ENCODE measurements at places on chromosomes 7 and 10.

DNA sequence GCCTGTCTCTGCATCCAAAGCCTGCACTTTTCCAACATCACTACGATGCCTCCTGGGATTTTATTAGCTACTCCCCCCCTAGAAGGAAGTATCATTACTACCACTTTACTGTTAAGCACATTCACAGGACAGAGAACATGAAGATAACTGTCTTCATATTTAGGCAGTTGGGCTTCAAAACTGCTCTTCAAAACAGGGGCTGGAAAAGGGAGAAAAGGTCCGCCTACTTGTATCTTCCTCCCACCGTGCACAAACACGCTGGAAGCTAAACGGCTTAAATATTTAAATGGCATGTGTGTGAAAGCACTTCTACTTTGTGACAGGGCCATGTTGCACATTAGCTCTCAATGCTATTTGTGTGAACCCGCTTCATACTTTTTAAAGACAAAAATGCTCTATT lies 999 bp downstream of the ITIH5 start:
- DNase-seq = no peak

- no peak for DNase-seq
Measured at GRCh38 chr7:142739923-142740492, 9.3 kb upstream of the PRSS1 start.

- peak; percentile 42 for DNase-seq
Measured at GRCh38 chr7:121329191-121330052, 622 bp downstream of the WNT16 start.

DNA sequence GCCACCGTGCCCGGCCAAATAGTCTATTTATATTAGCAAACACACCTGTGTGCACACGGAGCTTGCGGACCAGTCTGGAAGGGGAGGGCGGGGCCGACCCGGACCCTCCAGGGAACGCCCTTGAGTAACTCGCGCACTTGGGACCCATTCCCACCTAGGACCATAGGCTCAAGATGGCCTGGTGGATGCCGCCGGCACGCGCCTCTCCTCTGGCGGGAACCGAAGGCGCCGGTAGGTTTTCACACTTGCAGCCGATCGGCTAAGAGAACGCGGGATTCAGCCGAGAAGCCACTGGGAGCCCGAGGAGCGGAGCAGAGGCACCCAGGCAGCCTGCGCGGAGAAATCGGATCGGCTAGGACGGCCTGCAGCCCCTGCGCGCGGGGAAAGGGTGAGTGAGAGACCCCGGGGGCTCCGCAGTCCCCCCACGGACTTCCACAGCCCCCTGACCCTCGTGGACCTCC lies 18.9 kb downstream of the IFT22 start:
- no peak for DNase-seq

- no peak for DNase-seq
Measured at GRCh38 chr7:55362927-55363326, 2.2 kb upstream of the LANCL2 start.

DNA sequence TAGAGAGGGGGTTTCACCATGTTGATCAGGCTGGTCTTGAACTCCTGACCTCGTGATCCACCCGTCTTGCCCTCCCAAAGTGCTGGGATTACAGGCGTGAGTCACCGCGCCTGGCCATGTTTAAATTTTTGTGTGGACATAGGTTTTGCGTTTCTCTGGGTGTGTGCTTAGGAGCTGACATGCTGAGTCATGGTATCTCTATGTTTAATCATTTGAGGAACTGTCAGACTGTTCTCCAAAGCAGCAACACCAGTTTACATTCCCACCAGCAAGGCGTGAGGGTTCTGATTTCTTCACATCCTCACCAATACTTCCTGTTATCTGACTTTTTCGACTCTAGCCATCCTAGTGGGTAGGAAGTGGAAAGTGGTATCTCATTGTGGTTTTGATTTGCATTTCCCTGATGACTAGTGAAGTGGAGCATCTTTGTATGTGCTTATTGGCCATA lies 153.7 kb downstream of the DNAJB6 start:
- DNase-seq = no peak

DNA sequence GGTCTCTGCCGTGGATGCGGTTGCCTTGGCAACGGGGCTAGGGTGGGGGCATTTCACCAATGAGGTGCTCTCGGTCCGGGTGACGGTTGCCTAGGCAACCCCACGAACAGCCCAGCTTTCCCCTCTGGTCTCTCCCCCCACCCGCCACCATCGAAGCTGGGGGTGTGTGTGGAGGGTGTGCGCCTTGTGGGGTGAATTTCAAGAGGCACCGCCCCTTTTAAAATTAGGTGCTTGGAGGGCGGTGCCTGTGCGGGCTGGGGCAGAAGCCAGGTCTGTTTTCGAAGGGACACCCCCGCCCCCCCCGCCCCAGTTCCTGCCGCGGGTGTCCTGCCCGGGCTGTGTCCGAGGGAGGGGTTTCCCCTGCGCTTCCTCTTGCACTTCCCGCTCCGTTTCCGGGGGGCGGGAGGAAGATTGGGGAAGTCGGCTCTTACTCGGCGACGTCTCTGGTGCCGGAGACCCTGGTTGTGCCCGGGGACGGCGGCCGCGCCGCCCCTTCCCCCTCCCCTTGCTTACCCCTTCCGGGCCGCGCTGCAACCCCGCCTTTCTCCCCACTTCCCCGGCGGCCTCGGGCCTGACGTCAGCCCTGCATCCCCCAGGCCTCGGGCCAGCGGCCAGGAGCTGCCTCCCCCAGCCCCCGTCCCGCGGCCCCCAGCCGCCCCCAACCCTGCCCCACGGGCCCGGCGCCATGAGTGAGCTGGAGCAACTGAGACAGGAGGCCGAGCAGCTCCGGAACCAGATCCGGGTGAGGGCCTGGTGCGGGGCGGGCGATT lies 2.2 kb downstream of the GNB2 start:
- DNase-seq = peak; percentile 8

GRCh38 chr10:1130995-1131790 lies 75.0 kb downstream of the WDR37 start:
- no peak for DNase-seq

DNA sequence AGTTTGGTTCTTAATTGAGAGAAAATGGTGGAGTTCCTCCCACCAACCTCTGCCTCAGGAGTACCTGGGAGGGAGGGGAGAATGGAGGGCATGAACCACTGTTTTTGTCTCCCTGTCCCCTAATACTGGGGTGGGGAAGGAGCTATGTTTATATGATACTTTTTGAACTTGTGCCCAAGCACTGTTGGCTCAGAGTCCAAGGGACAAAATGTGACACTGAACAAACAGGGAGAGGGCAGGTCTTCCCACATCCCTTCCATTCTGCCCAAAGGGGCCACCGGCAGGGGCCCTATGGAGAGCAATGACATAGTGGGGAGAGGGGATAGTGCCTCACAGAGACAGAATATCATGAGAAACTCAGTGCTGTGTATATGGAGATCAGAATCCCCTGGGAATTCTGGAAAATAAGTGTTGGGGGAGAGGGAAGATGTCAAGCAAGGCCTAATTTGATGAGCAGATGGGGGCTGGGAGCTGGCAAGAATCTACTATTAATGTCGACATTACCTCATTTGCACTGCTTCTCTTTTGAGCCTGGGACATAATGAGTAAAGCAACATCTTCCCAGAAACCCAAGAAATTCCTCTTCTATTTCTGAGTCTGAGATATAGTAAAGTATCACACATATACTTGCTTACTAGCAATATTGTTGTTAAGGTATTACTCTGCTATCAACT lies 180.6 kb downstream of the CYP26A1 start:
- DNase-seq = no peak

DNA sequence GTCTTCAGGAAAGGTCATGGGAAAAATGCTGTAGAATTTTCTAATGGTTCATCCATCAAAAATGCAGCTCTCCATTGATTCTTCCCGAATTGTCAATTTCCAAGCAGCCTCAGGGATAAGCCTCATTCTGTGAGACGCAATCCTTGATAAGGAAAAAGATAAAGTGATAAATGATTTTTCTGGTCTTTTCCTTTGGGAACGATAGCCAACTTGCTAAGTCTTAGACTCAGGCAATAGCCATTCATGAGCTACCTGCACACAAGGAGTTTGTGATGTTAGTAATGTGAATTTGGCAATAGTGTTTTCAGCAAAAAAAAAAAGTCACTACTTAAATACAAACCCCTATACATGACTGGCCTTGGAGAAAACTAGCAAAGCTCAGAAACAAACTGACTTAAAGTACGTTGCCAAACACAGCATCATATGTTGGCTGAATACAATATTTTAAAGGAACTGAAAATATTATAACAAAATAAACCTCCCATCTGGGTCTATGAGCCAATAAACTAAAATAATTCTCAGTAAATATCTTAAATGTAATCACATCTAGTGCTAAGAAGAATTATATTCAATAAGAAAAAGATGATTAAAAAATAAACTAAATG lies 75.5 kb downstream of the KLF6 start:
- no peak for DNase-seq

- no peak for DNase-seq
Measured at GRCh38 chr7:5696346-5697110, 84.9 kb downstream of the RNF216 start.

GRCh38 chr7:2411815-2412586 lies 8.6 kb downstream of the CHST12 start:
- DNase-seq = no peak

DNA sequence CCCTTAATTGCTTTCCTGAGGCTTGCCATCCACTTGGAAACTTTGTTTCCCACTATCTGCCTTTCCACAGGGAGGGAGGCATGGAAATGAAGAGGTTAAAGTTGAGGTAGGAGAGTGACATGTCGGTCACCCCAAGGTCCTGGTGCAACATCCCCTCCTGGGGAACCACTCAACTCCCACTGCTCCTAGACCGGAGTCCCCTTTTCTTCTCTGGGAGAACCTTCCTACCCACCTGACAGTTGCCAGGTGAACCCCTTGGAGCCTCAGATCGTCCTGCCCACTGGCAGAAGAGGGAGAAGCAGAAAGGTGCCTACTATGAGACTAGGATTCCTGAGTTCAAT lies 21.7 kb downstream of the IMPDH1 start:
- DNase-seq = no peak

- no peak for DNase-seq
Measured at GRCh38 chr7:3738964-3739363, 437.9 kb downstream of the SDK1 start.

GRCh38 chr7:40619647-40620046 lies 484.8 kb downstream of the SUGCT start:
- no peak for DNase-seq

GRCh38 chr7:19939746-19940145 lies 166.3 kb upstream of the TMEM196 start:
- DNase-seq = no peak

- no peak for DNase-seq
Measured at GRCh38 chr7:134703782-134704181, 57.1 kb downstream of the BPGM start.

DNA sequence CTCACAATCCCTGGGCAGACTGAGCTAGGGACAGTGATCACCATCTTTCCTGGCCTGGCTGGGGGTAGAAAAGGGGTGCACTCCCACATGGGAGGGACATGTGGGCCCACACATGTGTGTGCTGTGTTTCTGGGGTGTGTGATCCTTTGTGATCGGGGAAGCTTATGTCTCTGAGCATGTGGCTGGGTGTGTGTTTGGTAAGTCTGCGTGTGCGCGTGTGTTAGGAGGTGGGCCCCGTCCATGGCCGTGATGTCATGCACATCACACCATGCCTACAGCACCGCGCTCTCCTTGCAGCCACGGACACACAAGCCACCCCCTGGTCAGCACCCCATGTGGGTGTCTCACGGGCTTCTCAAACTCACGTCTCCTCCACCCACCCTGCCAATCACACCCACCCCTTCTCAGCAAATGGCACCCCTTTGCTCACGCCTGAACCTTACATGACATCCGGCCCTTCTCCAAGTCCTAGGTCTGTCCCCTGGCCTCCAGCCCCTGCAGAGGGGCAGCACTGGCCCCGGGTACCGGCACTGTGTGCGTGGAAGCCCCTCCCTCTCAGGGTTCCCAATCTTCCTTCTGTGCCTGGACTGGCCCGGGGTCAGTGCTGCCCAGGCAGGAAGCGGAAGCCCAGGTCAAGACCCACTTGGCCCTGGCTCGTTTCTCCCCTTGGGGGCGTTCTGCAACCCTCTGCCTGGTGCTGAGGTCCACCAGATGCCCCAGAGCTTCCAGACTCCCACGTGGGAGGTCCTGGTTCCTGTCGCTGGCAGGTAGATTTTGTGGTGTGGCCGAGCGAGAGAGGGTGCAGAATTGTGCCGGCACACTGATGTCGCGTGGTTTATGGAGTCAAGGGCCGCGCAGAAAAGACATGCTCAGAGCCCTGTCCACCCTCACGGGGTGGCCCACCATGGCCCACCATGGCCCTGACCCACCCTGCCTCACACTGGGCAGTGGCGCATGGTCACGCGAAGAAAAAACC lies 12.6 kb downstream of the SLC29A4 start:
- DNase-seq = no peak

- DNase-seq = peak; percentile 27
Measured at GRCh38 chr10:78909221-78909620, 159.5 kb upstream of the ZMIZ1 start.

GRCh38 chr7:150738591-150739001 lies 1.4 kb downstream of the GIMAP5 start:
- DNase-seq = no peak

DNA sequence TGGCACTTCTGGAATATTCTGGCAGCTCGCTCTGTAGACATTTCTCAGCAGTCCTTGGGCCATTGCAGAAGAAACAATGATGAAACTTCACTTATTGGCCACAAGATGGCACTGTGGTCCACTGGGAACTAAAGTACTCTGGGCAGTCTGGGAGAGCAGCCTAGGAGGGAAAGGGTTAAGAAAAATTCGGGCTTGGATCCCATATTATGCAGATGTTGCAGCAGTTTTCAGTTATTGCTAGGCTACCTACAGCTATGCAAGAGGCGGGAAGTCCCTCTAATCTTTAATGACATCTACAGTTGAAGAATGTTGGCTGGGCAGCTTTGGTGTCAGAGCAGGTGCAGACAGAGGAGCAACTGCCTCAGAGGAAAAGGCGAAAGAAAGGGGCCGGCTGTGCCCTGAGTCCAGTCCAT lies 201.7 kb upstream of the PRSS58 start:
- no peak for DNase-seq

GRCh38 chr10:93437086-93437945 lies 44.8 kb downstream of the MYOF start:
- no peak for DNase-seq

DNA sequence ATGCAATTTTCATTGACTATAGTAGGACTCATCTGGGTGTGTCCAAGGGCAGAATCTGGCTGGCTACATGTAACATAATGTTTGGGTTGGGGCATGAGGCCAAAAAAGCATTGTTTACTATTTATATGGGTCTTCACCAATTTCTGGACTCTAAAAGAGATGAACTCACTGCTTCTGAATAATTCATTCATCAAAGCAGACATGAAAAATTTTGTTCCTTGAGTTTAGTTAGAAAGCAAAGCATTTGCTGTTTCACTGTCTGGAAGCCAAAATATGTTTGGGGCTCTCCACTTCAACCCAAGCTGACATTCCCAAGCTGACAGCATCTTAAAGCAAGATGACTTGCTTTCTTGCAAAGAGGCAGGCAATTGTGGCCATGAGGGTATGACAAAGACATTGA lies 670.6 kb downstream of the SUGCT start:
- no peak for DNase-seq

DNA sequence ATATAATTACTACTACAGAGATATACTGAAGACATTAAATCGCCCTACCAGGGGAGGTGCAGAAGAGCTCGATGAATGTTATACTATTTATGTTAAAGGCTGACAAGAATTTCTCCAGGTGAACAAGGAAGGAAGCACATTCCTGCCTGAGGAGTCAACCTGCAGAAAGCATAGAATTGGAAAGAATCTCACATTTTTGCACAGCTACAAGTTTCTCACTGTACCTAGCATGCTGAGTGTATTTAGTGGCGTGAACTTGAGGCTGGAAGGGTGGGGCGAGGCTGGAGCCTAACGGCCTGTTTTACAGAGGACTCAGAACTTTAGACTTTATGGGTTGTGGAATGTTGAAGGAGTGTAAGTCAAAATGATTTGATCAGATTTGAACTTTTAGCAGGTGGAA lies 373.6 kb upstream of the LRGUK start:
- no peak for DNase-seq

Measured in DMS79 treated with DMSO at 0.1 percent for 48 hours (cell line).